ENCODE measurements at places on chromosomes 6 and 20.

DNA sequence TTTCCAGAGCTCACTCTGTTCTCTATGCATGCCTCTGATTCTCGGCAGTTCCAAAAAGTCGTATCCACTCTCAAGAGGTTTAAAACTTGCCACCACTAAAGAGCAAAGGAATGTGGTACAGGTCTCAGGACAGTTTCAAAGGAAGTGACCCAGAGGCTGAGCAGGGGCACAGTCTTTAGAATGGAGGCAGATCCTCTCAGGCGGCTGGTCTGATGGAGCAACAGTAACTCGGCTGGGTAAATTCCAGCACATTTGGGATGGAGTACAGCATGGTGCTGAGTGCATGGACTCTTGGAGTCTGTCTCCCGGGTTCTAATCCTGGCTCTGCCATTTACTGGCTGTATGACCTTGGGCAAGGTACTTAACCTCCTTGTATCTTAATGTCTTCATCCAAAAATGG is 88.1 kb upstream of the BACH2 start:
- no peak for DNase-seq

- DNase-seq, result no peak
Measured at GRCh38 chr20:56572172-56572571, 39.1 kb downstream of the FAM209B start.

- DNase-seq, result no peak
Measured at GRCh38 chr6:18166312-18167036, 11.3 kb downstream of the KDM1B start.

DNA sequence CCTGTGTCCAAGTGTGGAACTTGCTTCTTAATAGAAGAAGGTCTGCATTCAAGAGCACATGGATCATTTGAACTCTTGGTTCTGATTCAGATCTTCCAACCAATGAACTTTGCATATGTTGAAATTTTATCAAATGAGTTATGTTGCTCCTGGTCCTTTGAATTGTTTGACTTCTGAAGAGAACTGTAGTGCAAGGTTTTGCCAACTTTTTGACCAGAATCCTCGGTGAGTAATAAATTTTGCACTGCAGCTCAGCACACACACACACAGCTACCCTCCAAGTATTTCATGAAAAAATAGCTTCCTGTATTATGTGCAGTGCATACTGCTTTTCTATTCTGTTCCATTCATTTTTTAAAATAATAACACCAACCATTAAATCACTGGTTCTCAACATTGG is 67.5 kb downstream of the BFSP1 start:
- no peak for DNase-seq

DNA sequence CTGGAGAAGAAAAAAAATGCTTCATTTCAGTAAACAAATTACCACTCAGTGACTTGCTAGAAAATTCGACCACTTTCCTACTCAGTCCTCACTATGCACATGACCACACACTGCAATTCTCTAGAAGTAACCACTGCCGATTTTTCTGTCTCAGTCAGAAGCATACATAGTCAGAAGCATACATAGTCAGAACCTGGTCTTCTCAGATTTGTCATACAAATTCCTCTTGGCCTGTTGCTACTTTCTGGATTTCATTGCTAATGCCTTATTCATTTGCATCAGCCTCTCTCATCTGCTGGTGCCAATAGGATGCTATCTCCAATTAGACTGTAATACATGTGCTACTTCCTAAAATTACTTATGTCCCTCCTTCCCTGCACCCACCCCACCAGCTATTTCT is 10.2 kb upstream of the KIF16B start:
- no peak for DNase-seq

- DNase-seq, result no peak
Measured at GRCh38 chr20:38810926-38811630, 5.6 kb downstream of the PPP1R16B start.

GRCh38 chr6:136334853-136335252 is 45.2 kb upstream of the BCLAF1 start:
- no peak for DNase-seq

DNA sequence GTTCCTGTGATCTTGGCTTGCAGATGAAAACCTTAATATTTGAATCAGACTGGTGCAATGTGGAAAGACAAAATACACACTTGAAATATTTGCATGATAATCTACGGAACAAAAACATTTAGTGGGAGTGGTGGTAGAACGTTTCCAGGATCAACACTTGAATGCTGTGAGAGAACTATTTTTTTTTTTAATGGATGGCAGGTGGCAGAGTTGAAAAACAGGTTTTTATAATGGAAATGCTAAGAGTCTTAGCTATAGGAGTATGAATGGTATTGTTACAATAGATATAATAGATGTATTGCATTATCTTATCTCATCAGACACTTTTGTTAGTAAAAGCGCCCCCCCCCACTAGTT is 49.2 kb downstream of the CDKAL1 start:
- DNase-seq, result no peak

DNA sequence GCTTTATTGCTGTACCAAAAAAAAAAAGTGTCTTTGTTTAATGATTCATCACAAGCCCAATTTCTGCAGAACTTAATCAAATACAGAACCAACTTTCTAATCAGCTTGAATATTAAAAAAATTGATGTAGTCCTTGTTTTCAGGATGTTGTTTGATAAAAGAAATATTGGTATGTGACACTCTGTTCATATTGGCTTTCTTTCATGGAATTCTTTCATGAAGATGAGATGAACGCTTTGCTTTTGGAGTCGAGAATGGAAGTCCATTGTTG is 184.3 kb downstream of the ZNF217 start:
- no peak for DNase-seq

DNA sequence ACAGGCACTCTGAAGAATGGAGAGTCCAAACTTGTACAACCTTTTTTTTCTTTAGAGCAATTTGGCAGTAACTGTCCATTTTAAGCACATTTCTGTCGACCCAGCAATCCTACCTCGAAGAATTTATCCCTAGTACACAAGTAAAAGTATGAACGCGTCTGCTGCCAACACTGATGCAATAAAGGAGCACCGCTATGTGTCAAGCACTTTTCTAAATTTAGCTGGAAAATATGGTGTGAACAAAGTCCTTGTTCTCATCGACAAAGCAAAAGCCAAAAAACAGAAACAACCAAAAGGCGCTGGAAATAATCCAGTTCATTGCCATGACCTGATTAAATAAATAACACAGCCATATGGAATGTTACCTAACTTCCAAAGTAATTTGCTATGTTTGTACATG is 1.1 kb downstream of the DPM1 start:
- DNase-seq, result no peak

- DNase-seq, result no peak
Measured at GRCh38 chr20:18678549-18679419, 90.9 kb downstream of the DTD1 start.

DNA sequence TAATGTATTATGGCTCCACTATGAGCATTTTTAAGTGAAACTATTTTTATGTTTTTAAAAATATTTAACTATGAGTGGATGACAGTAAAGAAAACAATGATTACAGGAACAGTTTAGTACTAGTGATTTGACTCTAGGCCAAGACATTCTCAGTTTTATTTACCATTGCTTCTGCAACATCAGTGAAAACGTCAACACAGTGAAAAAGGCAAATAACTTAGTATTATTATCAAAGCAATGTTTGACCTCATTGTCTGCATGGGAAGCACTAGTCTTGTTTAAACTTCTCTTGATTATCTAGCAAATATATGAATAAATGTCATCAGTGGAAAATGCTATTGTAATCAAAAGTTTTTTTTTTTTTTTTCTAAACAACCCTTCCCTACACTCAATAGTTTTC is 165.0 kb downstream of the HTR1B start:
- DNase-seq, result no peak

GRCh38 chr6:24966381-24966780 is 30.6 kb upstream of the RIPOR2 start:
- DNase-seq, result no peak

- DNase-seq, result no peak
Measured at GRCh38 chr6:35443341-35444030, 8.7 kb upstream of the FANCE start.

- no peak for DNase-seq
Measured at GRCh38 chr6:54282186-54282585, 26.1 kb upstream of the TINAG start.

GRCh38 chr20:63067721-63068560 is 61.2 kb upstream of the BHLHE23 start:
- no peak for DNase-seq

DNA sequence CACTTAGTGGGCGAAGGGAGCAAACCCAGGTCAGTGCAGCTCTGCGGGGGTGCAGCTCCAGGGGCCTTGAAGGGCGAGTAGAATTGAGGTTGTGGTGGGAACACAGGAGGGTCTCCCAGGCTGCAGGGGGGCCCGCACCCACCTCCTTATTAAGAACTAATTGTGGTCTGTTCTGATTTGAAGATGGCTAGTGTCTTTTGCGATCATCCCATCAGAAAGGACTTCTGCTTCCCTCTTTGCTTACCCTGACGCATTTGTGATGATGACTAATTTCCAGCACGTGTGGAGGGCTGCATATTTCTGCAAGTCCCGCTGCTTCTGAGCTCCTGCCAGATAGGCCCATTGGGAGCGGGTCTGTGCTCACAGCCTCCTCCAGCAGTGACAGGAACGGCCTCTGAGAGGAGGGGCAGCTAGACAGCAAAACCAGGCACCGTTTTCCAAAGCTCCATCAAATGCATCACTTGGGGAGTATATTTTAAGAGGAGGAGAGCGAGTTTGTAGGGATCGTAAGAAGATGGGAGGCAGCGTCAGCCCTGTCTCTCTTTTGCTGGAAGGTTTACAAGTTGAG is 268.9 kb downstream of the CDH4 start:
- no peak for DNase-seq

DNA sequence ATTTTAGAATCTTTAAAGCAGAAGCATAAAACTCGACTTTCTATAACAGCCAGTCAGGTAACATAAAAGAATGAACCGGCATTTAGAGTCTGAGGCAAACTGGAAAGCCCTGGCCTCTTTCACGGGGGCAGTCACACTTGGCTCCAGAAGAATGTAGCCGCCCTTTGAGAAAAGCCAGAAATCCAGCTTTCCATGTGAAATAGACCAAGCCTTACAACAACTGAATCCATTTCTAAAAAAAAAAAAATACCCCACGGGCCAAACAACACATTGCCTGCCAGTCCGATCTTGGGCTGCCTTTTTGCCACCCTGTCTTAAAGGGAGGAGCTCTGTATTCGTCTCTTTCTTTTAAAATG is 252.9 kb upstream of the TAB2 start:
- DNase-seq, result no peak

GRCh38 chr6:21003780-21004541 is 469.7 kb downstream of the CDKAL1 start:
- DNase-seq, result no peak

- DNase-seq, result no peak
Measured at GRCh38 chr6:122028933-122029522, 370.4 kb upstream of the HSF2 start.

DNA sequence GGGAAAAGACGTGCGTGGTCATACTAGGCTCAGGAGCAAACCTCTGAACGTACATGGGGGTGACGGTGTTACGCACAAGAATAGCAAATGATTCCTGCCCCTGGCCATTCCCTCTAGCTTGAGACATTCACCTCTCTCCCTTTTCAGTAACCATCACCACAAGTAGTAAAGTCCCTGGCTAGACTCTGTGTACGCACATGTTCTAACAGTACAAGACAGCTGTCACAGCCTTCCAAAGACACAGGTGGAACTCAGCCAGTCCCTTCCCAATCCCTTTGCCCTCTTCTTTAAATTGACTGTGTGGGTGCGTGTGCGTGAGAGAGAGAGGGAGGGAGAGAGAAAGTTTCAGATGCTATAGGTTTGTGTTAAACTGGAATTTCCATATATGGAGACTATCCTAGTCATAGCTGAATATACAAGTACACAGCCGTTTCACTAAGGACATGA is 67.3 kb downstream of the LY86 start:
- no peak for DNase-seq

- DNase-seq, result no peak
Measured at GRCh38 chr6:77786935-77787629, 134.2 kb downstream of the MEI4 start.

DNA sequence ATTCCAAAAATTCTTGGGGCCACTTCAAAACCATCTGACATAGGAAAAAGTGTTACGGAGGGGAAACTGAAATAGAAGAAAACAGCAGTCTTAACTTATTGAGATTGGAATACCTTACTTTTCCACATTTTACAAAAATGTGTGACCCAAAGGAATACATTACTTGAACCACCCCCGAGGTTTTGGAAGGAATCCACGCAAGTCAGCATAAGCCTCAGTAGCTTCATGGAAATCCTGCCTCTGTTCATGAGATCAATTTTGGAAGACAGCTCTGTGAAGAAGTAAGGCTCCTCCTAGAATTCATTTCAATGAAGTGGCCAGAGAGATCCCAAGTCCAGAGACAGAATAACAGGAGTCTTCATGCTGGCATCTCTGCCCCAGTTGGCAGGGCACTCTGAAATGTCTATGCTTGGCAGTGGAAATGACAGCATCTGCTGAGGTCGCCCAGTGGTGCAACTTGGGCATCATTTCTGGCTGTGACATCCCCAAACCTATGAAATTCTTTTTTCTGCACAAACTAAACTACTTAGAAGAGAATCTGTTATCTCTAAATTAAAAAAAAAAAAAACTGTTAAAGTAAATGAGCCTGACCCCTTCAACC is 132.5 kb downstream of the EPM2A start:
- DNase-seq, result no peak

DNA sequence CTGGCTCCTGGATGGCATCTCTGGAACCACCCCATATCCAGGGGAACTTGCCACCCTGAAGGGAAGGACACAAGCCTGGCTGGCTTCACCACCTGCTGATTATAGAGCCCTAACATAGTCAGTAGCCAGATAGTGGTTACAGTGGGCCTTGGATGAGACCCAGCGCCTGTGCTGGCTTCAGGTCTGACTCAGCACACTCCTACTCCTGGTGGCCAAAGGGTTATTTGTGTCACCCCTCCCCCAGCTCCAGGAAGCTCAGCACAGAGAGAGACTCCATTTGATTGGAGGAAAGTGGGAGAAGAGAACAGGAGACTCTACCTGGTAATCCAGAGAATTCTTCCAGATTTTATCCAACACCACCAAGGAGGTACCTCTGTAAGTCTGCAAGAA is 12.8 kb downstream of the SNX14 start:
- no peak for DNase-seq

GRCh38 chr20:54499111-54499510 is 23.7 kb downstream of the DOK5 start:
- no peak for DNase-seq

GRCh38 chr6:91874971-91875370 is 1288.1 kb upstream of the MAP3K7 start:
- no peak for DNase-seq

- no peak for DNase-seq
Measured at GRCh38 chr6:96965492-96965891, 41.0 kb downstream of the KLHL32 start.

DNA sequence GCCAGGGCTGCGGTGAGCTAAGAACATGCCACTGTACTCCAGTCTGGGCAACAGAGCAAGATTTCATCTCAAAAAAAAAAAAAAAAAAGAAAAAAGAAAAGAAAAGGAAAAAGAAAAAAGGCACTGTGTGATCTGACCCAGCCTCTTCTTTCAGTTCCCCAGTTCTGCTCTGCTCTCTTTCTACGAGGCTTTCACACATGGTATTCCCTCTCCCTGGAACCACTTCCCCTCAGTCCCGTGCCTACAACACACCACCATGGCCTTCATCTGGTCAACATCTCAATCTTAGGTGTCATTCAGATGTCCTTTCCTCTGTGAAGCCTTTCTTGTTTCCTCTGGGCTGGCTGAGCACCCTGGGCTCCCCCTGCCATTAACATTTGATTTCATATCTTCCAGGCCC is 2.3 kb upstream of the DSN1 start:
- no peak for DNase-seq

- no peak for DNase-seq
Measured at GRCh38 chr20:14860410-14860814, 523.0 kb upstream of the FLRT3 start.

Measured in kidney epithelial cell (primary cell).